ENCODE measurements at places on chromosomes 1 and 21.

DNA sequence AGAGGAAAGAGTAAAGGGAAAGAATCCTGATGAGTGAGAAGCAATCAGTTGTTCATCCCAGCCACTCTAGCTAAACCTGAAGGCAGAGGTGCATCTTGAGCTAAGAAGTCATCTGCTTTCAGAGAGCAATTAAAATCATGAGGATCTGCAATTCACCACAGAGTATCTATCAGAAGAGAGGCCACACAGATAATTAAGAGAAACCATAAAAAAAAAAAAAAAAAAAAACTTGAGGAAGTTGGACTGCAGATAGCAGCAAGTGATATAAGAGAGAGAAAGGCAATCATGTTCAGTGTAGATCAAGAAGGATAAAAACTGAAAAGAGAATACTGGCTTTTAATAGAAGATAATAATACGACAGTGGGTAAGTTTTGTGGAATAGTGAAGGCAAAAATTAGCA lies 17.7 kb downstream of the FOXJ3 start:
- no peak for DNase-seq

GRCh38 chr1:13725714-13726175 lies 25.8 kb downstream of the PRDM2 start:
- DNase-seq, result peak; percentile 41

- DNase-seq, result peak; percentile 57
Observed at GRCh38 chr1:93344886-93345632, 648 bp upstream of the DR1 start.

- no peak for DNase-seq
Observed at GRCh38 chr1:24161270-24161669, 18.3 kb upstream of the IL22RA1 start.

DNA sequence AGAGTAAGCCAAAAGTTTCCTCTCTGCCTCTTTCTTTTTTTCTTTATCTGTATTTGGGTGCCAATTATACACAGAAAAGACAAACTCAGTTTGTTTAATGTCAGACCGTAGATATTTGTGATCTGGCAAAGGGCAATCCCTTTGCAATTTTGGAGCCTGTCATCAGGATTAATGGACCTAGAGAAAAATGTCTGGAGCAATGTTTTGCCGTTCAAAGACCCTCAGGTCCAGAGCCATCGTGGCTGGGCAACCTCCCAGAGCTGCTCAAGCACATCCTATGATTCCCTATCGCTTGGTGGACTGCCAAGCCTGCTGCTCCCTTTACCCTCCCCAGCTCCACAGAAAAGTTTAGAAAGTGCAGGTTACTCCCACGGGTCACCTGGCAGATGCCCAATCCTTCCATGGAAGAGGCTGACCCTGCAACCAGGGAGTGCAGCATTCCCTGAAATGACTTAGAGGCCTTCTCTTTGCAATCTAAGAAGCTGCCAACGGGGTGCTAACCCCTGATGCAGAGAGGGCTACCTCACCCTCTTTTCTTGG lies 112.5 kb upstream of the NGF start:
- DNase-seq, result peak; percentile 52

GRCh38 chr1:36594023-36594422 lies 111.3 kb upstream of the CSF3R start:
- no peak for DNase-seq

- DNase-seq, result peak; percentile 11
Observed at GRCh38 chr21:27371975-27372331, 405.1 kb upstream of the ADAMTS5 start.

GRCh38 chr1:181587870-181588438 lies 104.6 kb downstream of the CACNA1E start:
- DNase-seq, result no peak

- DNase-seq, result peak; percentile 34
Observed at GRCh38 chr21:37071561-37072273, 1.2 kb downstream of the PIGP start.

DNA sequence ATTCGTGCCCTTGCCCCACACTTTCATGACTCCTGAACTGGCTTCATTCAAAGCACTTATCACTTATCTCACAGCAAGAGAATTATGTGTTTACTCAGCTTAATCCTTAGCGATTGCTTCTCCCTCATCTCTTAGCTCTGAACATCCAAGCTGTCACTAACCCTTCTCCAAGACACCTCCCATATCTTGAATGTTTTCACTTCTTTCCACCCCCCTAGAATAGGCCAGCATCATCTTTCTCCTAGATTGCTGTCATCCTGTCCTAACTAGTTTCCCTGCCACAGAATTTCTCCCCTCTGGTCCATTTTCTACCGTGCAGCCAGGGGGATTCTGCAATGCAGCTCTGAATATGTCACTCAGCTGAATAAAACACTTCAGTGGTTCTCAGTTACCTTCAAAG lies 68.6 kb upstream of the SPATA6 start:
- DNase-seq, result no peak

- no peak for DNase-seq
Observed at GRCh38 chr21:34744801-34745200, 76.0 kb downstream of the CLIC6 start.

DNA sequence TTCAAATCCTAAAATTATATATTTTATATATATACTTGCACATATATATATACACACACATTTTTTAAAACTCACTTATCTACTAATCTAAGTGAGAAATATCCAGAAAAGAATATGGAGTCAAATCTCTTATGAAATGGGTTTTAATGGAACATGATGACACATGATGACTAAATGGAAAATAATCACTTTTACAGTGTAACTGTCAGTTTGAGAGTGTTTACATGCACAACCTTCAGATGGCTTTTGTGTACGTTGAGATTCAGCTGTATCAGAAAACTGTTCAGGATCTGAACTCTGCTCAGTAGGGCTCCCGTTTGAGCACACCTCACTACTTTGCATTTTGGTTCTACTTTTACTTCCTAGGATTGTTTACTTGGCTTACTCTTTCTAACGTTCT lies 189.8 kb downstream of the DNAH14 start:
- DNase-seq, result no peak

DNA sequence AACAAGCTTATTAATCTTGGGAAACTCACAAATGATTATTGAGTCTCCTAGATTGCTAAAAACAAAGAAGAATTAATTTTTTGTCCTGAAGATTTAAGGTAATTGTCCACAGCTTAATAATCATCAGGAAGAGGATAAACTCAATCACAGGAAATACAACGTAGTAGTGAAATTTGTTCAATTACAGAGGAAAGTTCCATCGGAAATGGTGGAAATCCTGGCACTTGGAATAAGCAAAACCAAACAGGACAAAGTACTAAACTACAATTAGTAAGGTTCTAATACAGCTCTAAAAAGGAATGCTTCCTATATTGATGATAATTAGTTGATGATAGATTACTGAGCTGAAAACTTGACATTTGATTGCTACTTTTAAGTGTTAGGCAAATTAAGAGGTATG lies 485.4 kb downstream of the USP25 start:
- no peak for DNase-seq

- DNase-seq, result no peak
Observed at GRCh38 chr1:84584126-84584525, 9.9 kb upstream of the CTBS start.

DNA sequence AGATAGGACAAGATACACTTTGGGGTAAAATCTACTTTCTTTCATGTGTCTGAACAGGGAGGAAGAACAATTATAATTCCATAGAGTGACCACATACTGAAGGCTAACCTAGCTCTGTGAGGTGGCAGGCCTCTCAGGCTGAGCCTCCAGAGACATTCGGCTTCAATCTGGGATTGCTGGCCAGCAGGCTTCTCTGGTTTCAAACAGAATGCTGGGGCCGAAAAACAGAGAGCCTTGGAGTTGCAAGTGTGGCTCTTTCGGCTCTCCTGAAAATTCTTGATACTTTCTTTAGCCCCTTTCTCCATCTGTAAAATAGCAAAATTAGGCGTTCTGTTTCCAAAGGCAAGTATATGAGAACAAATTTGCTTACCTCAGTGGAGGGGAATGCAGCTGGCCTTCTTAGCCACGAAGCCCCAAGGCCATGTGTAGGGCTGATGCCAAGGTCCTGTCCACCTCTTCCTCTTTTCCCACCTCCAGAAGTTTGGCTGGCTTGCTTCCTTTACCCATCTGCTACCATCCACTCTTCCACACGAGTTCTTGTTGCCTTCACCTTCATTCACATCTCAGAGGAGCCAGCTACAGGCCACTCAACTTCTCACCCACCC lies 30.0 kb upstream of the UBE2U start:
- DNase-seq, result no peak

DNA sequence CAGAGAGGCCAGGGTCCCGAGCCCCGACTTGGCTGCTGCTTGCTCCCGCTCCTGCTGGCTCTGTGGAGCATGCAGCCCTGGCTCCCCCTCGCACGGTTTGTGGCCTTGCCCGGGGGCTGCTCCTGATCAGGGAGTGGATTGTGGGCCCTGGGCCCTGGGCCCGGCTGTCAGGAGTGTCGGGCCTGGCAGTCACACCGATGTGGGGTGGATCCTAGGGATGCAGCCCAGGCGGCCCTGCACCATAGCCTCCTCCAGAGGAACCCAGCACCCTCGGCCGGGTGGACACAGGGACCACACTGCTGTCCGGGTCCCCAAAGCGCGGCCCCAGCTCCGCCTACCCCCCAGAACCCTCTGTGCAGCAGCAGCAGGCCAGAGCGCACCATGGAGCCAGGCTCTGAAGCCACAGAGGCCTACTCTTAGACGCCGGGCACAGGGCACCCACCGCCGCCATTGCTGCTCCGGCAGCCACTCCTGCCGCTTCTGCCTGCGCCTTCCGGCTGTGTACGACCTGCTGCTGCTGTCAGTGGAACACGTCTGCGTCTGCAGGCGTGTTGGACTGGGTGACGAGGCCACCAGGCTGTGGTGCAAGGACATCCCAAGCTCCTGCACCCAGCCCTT lies 9.4 kb downstream of the SLX9 start:
- no peak for DNase-seq

DNA sequence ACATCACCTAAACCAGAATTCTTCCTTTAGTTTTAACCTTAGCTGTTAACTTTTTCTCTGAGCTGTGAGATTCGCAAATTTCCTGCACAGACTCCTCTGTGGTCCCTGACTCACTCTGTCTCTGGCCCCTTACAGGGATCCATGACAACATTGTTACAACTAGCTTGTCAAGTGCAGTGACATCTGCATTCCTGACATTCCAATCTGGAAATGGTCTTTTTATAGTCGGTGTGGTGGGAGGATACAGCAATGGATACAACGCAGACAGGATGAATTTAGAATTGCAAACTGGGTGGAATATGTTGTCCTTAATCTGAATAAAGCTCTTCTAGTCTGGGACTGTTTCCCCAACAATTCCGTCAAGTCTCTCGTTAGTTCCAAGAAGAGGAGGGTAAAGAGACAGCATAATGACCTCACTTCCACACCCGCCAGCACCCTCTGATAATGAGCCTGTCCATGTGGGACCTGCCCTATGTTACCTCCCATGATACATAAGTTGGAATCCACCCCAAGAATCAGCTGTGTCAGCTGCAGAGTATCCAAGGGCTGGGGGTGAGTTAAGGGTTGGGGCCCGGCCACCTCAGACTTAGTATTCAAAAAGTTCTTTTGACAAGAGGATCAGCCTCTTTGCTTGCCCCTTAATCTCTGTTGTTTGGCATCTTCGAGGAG lies 49.4 kb downstream of the ILDR2 start:
- DNase-seq, result peak; percentile 90

GRCh38 chr1:199657449-199657848 lies 370.1 kb upstream of the NR5A2 start:
- no peak for DNase-seq

DNA sequence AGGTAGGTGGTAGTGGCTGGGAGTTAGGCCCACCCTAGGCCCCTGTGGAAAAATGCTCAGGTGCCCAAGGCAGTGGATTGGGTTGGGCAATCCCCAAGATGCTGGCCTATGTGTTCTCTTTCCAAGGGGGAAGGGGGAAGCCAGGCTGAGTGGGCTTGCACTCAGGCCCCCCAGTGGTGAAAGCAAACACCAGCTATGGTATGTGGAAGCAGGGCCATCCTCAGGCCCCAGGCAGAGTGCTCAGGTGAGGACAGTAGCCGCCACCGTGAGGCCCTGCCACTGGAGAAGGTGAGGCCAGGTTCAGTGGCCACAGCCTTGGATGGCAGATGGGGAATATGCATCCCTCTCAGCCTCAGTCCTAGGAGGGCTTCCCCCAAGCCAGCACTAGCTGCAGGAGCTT lies 11.8 kb downstream of the LY9 start:
- DNase-seq, result no peak

- no peak for DNase-seq
Observed at GRCh38 chr1:145926686-145927062, 610 bp downstream of the RBM8A start.

DNA sequence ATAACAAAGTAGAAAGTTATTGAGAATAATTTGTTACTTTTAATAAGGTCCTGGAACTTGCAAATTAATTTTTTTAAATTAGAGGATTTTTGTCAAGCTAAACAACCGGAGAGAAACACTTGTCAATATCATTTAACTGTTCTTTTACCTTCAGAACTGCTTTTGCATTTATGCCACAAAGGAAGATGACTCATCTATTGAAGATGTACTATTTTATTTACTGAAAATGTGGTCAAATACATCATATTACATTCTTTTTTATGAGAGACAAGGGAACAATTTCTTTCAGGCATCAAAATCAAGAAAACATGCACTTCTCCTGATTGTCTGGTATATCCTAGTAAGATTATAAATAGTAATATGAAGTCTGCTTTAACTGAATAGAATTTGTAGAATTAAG lies 558.2 kb upstream of the PRMT6 start:
- no peak for DNase-seq

GRCh38 chr1:165560883-165561656 lies 17.3 kb downstream of the LRRC52 start:
- DNase-seq, result no peak

DNA sequence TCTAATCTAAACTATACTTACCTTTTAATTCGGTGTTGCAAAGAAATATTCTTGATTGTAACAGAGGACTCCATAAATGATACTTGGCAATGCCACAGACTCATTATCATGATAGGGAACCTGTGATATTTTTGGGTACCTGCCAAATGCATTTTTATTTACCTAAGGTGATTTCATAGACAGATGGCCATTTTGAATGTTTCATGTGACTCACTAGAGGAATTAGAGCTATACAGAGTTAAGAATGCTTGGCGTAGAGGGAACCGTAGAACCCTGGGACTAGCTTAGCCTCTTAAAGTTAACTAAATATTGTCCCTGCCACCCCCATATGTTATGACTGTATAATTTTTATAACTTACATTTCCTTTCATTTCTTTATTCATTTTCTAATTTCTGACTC lies 136.1 kb downstream of the DISP1 start:
- no peak for DNase-seq

DNA sequence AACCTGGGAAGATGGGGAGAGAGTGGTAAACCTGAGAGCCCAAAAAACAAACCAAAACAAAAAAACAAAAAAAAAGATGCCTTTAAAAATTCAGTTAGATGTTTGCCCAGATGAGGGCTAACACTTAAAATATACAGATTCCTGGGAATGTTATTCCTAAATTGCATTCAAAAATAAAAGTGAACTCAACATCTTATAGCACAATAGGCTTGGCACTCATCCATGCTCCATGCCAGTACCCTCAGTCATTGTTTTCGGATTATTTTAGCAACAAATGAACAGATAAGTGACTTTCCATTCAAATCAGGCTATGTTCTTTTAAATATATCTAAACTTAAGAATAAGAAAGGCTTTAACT lies 3.7 kb downstream of the ATP1A1 start:
- DNase-seq, result no peak

All from kidney glomerular epithelial cell (primary cell).